ENCODE measurements at places on chromosomes 7 and 10.

- no peak for DNase-seq
Observed at GRCh38 chr10:64041989-64042490, 520.8 kb downstream of the REEP3 start.

- DNase-seq = no peak
Observed at GRCh38 chr7:121202125-121202524, 126.7 kb upstream of the WNT16 start.

DNA sequence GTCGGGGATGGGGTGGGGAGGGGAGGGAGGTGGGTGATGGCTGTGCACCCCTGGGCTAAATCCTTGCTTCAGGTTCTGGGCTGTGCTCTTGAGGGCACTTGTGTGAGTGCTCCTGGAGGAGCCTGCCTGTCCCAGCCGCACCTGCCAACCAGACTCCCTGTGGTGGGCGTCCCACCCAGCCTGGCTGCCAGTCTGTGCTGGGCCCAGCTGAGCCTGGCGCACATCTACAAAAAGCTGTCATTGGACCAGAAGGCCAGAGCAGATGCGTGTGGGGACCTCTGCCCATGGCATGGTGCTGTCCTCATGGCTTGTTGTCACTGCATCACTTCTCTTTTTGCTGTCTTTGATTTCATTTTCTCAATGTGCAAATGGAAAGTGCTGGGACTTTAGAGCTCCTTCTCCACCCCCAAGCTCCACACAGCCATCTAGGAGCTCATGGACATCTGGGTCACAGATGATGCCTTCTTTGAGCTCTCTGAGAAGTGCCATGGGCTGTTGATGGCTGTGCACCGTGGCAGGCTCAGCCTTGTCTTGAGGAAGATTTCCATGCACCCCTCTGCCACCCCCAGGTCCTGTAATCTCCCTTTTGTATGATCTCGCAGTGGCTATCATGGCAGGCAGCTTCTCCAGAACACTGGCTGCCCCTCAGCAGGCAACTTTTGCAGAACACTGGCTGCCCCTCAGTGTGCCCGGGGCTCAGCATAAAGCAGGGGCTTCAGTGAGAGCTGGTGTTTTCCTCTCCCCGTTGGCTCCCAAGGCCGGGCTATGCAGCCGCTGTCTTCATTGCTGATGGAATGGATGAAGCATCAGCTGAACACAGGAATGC, 83.9 kb downstream of the ADCY1 start:
- no peak for DNase-seq

DNA sequence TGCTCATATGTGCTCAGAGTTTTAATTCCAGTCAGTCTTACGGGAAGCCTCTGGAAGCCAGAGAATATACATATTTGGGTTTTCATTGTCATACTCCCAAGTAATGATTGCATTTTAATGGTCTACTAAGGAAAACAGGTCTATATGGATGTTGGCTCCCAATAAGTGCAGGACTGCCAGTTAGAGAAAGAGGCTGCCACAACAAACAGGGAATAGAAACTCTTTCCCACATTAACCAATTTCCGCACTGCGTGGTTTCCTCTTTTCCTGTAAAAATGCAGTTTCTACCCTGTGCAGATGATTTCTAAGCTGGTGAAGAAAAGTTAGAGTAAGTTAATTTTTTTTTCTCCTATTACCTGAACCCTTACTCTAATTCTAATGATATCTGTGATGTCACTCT, 78.2 kb downstream of the CCSER2 start:
- DNase-seq = no peak

DNA sequence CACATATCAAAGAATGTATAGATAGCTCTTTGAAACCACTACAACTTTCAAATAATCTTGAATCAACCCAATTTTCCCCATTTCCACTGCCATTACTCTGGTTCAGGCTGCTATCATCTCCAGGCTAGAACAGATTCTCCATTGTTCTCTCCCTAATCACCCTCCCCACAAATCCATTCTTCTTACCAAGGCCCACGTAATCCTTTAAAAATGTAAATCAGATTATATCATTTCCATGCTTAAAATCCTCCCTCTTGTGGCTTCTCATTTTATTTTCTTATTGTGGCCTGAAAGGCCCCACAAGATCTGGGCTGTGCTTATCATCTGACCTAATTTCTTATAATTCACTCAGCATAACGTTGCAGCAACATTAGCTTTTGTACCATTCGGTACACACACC, 3.0 kb upstream of the PON1 start:
- no peak for DNase-seq

DNA sequence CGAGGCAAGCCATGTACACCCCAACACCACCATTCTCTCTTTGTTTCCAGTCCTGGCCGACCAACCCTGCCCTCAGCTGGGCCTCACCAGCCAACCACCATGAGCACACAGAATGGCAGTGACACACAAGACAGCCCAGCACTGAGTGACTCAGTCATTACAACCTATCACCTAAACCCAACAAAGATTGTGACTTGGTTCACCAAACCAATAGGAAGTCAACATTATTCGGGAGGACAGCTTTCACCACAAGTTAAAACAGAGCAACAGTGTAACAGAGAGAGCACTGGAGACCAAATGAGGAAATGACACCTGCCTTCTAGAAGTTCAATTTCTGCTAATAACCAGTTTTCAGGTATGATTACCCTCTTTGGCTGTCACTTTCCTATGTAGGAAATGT, 72.1 kb downstream of the DNMBP start:
- DNase-seq = no peak
